OCI-LY7 (cell line): ENCODE measurements at places on chromosomes 1 and 21.

- no peak for DNase-seq
Measured at GRCh38 chr1:48761986-48762385, 14.7 kb downstream of the BEND5 start.

DNA sequence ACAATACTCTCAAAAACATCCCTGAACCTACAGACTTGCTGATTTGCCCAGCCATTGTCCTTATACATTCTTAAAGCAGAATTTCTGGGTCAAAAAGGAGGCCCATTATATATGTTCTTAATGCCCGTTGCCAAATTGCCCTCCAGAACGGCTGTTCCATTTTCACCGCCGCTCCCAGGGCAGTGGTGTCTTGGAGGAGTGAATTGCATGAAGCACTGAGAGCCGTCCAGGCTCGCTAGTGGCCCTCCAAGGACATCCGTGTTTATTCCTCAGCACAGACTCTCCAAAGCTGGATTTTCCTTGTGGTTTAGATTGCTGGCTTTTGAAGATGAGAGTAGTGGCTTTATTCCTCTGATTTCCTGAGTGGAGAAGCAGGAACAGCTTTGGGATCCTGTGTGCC, 68.8 kb downstream of the FHAD1 start:
- DNase-seq: no peak

- DNase-seq: no peak
Measured at GRCh38 chr1:75514270-75514669, 96.6 kb downstream of the SLC44A5 start.

GRCh38 chr1:172662464-172663109, 3.7 kb downstream of the FASLG start:
- peak; percentile 7 for DNase-seq

DNA sequence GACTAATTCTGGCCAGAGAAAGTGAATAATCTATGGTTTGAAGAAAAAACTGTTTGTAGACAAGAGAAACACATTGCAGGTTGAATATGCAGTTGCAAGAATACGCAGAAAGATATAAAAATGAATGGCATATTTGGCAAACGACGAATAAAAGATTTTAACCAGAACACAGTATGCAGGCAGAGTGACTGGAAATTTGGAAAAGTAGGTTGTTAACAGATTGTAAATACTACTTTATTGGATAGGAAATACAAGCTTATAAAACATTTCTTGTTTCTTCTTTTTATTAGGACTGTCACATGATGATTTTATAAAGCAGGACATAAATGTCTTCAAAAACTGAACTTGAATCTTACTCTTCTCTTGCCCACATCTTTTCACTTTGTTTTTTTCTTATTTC, 573.3 kb upstream of the PBX1 start:
- DNase-seq: no peak

- no peak for DNase-seq
Measured at GRCh38 chr1:13583966-13584791, 547 bp downstream of the PDPN start.

GRCh38 chr1:79982211-79982610, 975.7 kb upstream of the ADGRL4 start:
- DNase-seq: no peak

DNA sequence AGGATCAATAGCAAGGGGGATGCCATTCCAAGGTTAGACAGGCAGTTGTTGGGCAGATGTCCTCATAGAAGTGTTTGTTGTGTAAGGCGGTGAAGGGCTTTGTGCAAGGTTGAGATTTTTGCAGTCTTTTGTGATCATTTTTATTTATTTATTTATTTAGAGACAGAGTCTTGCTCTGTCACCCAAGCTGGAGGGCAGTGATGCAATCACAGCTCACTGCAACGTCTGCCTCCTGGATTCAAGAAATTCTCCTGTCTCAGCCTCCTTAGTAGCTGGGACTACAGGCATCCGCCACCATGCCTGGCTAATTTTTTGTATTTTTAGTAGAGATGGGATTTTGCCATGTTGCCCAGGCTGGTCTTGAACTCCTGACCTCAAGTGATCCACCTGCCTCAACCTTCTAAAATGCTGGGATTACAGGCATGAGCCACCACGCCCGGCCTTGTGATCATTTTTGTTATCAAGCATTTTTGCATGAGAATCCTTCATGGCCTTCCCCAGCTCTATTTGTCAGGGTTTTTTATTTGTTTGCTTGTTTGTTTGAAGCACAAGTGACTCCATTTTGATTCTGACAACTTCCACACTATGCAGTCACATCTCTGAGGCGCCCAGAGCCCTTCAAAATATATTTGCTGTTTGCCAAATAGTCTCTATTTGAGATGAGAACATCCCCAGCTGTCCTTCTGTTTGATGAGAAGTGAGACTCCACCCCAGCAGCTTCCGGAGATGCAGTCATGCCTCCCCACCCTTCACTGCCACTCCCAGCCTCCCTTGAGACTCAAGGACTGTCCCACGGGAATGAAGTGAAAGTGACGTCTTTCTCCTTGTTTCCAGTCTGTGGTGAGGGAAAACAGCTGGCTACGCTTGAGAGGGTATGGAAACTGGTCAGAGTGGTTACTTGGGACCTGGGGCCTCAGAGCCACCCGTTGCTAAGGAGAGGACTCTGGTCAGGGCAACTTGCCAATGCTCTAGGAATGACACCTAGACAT, 38.0 kb downstream of the TMEM50B start:
- DNase-seq: peak; percentile 85

DNA sequence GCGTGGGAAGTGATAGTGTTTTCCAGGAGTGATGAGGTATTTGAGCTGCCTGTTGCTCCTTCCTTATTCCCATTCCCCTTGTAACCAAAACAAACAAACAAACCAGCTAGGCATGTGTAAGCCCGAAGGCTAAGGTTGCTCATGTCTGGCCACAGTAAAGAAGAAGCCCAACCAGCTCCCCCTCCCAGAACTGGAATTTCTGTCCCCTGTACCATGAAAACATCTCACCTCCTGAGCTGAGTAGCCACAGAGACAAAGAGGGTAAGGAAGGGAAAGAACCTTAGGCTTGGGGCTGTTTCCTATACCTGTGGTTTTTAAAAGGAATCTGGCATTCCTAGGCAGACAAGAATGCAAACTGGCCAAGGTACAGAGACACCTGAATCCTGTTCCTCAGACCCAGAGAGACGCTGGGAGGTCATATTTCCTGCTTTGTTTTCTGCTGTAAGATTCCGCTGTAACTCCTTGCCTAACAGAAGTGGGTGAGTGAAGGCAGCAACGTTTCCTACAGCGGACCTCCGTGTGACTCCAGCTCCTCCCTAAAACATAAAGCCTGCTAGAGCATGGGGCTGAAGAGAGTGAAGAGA, 41.7 kb upstream of the RAB4A start:
- DNase-seq: no peak

DNA sequence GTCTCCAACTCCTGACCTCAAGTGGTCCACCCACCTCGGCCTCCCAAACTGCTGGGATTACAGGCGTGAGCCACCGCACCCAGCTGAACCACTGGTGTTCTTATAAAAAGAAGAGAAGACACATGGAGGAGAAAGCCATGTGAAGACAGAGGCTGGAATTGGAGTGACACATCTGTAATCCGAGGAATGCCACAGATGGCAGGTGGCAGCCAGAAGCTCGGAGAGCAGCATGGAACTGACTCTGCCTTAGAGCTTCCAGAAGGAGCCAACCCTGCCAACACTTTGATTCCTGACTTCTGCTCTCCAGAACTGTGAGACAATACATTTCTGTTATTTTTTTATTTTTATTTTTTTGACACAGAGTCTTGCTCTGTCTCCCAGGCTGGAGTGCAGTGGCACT, 59.0 kb upstream of the ATP2B4 start:
- DNase-seq: no peak

DNA sequence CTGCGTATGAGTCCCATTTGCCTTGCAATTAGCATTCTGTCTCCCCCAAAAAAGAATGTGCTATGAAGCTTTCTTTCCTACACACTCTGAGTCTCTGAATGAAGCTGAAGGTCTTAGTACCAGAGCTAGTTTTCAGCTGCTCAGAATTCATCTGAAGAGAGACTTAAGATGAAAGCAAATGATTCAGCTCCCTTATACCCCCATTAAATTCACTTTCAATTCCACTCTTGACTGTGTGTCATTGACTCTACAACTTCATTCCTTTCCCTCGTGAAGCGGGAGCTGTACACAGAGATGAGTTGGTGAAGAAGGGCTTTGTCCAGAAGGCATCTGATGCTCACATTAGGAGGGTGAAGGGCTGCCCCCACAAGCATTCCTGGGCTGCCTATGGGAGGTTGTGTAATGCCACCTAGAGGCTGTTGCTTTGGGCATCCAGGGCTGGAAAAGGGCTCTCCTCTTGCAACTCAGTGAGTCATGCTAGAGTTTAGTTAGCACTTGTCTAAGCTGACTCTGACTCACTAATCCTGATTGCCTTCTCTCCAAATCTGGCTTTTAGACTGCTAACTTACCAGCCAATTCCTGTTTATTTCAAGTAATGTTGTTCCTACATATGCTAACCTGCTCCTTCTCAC, 1.8 kb downstream of the SPRR1B start:
- peak; percentile 5 for DNase-seq

- no peak for DNase-seq
Measured at GRCh38 chr1:47569681-47570470, 132.0 kb downstream of the FOXD2 start.

DNA sequence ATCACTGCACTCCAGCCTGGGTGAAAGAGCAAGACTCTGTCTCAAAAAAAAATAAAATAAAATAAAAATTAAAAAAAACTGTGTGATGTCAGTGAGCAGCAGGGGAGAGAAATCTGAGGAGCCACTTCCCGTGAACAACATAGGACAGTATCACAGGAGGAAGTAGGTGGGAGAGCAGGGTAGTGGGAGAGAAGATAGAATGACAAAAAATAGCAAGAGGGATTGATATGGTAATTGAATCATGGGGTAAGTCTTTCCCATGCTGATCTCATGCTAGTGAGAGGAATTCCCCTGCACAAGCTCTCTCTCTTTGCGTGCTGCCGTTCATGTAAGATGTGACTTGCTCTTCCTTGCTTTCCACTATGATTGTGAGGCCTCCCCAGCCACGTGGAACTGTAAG, 81.6 kb upstream of the PBX1 start:
- DNase-seq: no peak
